ENCODE measurements at places on chromosomes 2 and 18.

DNA sequence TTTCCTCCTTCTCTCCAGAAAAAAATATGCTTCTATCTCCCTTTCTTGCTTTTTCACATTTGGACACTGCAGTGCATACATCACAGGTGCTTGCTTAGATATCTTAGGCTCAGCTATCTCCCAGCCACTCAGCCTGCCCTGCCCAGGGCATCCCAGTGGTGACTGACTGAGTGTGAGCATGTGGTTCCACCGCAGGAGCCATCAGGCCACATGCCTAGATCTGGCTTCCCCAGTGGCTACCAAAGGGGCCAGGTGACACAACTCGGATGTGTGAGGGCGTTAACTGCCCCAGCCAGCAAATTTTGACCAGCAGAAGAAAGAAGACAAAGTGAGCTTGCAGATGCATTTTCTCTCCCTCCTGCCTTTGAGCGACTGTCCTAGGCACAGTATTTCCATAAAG is 25.5 kb downstream of the SP5 start:
- DNase-seq = no peak

GRCh38 chr2:238631491-238632180 is 204.9 kb downstream of the ASB1 start:
- no peak for DNase-seq

DNA sequence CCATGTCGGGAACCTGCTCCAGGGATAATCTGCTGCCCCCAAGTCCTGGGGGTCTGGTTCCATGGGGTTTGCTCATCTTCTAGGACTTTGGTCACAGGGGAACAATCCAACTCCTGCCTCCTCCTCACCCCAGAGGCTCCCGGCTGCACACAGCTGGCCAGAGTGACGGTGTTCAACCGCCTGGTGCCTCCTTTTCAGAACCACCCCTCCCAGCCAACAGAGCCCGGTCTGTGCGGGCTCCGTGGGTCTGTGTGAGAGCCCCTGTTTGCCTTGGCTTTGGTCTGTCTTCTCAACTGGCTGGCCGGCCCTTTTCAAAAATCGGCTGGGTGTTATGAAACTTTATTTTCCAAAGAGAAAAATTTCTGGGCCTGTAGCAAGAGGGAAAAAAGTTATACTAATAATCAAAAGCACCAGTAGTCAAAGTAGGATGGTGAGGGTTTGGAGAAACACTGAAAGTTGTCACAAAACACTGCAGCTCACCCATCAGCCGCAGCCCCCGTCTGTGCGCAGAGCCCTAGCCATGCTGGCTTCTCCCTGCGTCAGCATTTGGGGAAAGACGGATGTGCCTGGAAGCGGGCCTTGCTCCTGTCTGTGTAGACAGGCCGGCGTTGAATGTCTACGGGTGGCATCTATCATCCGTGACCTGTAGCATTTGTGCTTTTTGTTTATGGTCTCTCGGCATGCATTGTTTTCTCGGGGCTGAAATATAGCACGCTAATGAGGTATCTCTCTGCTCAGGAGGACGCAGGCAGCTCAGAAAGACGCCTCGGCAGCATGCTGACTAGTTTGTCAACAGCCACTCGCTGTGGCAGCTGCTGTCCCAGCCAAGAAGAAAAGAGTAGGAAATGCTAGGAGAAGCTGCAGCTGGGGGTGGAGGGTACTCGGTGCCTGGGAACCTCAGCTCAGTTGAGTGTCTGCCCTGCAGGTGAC is 138.6 kb downstream of the GLI2 start:
- DNase-seq = no peak

DNA sequence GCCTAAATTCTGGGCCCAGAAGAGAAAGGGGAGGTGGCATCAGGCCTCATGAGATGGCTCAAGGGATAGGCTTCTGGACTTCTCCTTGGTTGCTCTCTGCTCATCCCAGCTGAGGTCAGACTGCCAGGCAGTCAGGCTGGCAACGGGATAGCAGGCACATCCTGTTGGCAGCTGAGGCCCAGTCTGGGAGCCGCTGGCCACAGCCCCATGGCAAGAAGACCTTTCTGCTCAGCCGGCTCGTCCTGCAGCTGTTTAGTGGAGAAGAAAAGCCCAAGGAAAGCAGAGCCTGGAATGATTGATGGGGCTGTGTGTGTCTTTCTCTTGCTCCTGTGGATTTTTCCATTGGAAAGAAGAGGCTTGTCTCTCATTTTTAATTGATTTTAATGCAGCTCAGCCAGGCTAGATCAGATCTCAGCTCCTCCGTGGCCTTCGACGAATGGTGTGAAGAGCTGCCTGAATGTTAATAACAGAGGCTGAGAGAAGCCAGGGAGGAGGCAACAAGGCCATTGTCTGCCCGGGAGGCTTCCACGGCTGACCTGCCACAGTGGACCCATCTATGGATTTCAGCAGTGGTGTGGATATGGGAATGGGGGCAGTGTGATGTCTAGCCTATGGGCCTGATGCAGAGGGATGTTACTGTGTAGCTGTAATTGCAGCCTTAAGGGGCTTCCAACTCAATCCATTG is 99.5 kb downstream of the HS1BP3 start:
- DNase-seq = peak; percentile 15

GRCh38 chr18:45557779-45558178 is 57.5 kb upstream of the SLC14A2 start:
- DNase-seq = no peak

GRCh38 chr18:49137093-49137492 is 186.3 kb upstream of the SMAD7 start:
- DNase-seq = no peak

DNA sequence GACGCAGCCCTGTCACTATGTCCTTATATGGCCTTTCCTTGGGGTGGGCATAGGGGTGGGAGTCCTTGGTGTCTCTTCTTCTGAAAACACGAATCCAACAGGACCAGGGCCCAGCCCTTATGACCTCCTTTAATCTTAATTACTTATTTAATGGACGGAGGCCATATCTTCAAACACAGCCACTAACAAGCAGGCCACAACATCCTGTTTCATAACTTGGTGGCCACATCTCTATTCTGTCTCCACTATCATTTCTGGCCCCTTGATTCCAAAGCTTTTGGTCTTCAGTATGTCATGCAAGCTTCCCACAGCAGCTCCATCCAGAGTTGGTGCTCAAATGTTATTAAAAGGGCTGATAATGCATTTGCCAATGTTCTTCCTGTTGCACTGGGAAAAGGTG is 287.3 kb upstream of the SMIM21 start:
- no peak for DNase-seq

DNA sequence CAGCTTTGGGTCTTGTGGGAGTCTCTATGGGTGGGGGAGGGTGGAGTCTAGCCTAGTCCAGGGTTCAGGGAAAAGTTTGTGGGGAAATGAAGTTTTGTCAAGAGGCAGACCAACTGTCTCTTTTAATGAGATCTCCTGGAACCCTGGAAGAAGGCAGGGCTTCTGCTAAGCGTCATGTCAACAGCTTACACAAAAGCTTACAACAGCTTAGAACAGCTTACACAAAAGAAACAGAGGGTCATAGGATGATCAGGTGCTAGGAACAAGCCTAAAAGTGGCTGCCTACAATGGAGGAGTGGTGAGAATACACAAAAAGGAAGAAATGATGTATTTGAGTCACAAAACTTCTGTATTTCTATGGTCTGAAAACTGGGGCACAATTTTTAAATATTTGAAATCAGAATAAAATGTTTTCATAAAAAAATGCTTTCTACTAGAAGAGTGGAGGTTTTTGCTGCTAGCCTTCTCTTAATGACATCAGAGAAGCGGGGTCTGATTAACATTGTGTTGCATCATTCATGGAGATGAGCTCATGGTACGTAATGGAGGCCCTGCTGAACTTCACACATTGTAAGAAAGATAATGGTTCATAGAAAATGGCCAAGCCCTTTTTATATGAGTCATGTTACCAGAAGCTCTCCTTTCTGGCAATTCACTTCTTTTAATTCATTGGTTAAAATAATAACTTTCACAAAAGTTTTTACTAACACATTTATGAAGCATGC is 351.0 kb downstream of the PIK3C3 start:
- no peak for DNase-seq

All from occipital lobe (tissue), 3 donors.